CD4-positive, alpha-beta T cell treated with Interleukin-4 for 4 hours (primary cell): ENCODE measurements at places on chromosomes 1 and 21.

DNA sequence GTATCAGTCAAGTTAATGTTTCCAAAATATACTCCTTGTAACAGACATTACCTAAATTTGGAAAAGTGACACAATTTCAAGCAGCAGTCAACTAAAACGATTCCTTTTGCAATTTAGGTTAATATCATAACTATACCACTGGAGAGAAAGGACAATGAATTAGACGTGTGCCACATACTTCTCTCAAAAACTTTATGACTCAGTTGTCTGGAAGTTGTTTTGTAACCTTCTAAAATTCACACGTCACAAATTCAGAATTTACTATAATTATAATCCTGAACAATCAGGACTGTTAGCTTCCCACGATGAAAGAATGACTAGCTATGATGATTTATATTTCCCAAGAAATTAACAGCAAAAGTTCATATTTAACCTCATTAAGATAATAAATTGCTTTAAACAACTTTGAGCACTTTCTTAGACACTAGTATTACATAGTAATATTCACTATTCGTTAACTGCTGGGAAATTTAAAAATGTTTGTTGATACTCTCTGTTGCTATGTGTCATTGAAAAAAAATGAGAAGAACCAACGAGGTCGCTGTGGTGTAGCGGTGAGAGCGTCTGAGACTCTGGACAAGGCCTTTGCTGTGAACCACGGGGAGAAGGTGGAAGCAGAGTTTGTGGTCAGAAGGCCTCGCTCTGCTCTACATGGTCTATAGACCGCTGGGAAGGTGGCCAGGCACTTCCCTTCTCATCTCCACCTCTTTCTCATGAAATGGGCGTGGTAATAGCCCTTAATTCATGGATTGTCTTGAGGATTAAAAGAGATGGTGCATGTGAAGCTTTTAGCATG is 27.9 kb upstream of the BATF3 start:
- DNase-seq, result peak; percentile 32

DNA sequence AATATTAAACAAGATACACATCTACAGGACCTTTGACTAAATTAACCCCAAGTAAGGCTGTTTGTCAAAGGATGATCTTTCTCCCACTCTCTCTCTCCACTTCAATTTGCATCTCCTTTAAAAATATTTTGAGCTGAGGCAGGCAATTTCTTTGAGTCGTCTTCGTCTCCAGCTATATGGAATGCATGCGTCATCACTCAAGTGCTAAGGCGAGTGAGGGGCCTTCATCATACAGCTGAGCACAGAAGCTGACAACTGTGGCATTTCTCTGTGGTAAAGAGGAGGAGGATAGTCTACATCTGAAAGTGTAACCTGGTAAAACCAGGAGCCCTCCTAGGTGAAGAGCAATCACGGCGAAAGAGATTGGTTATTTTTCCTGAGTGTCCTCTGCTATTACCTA is 7.6 kb downstream of the EPHX4 start:
- DNase-seq, result no peak

DNA sequence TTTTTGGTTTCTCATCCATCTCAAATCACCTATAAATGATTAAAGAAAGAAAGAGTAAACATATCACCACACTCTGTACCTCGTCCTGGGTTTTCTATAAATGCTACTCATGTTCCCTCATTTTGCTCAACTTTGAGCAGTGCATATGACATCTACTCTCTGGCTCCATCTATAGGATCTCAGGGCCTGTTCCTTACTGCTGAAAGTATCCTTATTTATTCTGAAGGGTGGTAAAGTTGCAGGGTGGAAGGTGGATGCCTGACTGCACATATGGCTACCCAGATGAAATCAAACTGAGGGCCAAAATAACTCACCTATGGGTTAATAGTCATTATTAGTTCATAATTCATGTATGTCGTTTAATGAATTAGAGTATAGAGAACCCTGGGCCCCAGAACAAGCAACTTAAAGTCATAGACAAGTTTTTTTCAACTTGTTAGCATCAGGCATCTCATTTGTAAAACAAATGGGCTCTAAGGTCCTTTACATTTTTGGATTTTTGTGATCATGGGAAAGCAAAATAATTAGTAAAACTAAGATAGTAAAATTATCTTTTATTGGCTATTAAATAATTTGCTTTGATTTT is 46.5 kb downstream of the NCF2 start:
- DNase-seq, result peak; percentile 56

- DNase-seq, result no peak
Observed at GRCh38 chr1:43450251-43450941, 3.3 kb downstream of the HYI start.

DNA sequence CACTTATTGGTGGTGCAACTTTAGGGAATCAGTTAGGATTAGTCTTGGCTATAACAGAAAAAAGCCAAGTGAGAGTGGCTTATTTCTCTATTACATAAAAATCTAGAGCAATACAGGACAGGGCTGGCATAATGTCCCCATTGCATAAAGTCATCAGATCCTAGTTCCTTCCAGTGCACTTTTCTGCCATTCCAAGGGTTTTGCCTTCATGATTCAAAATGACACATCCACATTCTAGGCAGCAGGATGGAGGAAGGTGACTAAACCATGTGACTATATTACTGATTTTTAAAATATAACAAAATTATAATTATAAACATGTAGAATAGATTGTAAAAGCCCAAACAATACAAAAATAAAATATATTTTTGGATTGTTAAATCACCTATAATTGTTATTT is 18.8 kb downstream of the JUN start:
- no peak for DNase-seq

DNA sequence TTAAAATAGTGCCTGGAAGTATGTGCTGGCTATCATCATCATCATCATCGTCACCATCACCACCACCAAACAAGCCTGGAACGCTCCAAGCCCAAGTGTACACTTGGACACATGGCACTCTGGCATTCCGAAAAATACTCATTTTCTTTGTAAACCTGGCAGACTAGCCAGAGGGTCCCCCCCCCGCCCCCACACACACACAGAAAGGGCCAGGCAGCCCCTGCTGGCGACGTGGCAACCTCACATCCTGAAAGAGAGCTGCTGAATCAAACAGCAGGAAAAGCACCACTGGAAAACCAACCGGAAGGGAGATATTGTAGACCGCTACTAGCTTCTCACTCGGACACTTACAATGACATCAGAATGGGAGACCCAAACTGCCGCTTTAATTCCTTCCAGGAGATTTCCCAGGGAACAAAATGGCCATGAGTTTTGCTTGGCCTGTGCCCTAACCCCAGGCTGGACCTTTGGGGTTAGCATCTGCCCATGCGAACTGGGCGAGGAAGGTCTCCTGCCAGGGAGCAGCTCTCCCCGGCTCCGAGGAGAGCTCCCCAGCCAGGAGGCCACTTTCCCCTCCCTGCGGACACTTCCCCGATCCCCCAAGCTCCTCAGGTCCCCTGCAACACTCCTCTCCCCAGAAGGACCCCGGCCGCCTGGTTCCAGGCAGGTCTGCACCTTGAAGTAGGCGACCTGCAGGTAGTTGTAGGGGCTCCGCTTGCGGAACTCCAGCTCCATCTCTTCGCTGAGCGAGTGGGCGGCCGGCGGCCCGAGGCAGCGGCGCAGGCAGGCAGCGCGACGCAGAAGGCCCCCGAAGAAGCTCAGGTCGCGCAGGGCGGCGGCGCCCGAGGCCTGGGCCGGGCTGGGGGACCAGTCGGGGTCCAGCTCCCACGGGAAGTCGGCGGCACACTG is 742 bp downstream of the P3H1 start:
- no peak for DNase-seq

DNA sequence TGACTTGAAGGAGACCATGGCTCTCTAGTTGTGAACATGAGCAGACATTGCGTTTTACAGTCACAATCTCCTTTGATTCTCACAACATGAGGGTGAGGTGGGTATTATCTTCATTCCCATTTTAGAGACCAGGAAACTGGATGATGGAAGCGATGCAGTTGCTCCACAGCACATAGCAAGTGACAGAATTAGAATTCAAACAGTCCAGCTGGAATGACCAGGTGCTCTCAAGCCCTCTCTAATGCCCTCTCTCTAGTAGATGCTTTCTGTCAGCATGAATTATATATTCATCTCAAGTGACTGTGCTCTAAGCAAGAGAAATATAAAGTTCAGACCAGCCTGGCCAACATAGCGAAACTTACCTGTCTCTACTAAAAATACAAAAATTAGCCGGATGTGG is 9.8 kb upstream of the KIF1B start:
- DNase-seq, result no peak
